Memory B cell (primary cell): ENCODE measurements at places on chromosomes 5 and 9.

DNA sequence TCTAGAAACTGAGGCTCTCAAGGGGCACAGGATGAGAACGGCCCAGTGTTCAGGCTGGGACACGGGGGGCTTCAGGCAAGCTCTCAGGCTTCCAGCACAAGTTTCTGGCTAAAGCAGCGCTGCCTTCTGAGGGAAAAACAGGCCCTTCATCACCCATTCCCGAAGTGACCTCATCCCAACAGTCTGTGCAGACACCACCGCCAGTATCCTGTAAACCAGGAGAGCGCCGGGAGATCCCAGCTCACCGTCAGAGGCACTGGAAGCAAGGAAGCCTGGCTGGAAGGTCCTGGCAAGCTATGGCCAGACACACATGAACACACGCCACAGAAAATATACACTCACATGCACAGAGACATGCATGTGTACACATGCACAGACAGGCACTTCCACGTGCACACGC is 8.8 kb downstream of the SLC12A7 start:
- DNase-seq = no peak

DNA sequence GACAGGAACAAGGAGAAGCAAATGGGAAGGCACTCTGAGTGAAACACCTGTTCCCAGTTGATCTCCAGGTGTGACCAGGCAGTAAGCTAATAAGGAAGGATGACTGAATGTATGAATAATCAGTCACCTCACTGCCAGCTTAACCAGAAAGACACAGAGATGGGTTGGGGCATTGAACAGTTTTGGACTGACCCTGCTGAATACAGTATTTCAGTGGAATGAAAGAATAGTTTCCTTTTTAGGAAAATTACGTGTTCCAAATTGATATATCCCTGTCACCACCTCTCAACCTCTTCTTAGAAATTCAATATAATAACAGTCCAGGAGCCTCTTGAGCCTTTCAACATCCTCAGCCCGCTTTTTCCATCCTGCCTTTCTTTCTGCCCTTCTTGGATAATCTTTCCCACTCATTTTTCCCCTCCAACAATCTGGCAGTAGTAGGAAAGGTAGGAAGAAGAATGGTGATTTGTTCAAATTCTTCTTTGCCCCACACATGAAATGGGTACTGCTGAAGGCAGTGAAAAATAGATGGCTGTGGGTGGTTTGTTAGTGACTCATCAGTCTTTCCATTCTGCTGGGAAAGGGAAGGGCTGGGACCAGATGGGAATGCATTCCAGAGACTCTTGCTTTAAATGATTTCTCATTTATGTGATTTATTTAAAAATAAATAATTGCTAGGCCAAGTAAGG is 117.9 kb downstream of the ZSWIM6 start:
- no peak for DNase-seq

DNA sequence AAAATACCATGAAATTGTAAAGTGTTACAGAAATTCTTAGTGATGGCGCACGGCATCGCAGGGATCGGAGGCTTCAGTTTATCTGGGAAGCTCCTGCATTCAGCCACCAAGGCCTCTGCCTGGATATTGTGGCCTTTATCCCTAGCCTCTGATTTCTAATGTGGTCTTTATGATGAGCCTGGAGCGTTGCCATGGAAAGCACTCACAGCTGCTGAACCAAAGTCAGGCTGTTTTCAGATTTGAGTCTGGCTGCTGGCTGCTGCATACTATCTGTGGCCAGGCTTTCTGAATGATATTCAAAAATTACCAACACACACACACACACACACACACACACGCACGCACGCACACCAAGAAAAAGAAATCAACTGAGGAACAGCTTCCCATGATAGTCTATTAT is 101.1 kb upstream of the ZNF366 start:
- DNase-seq = no peak

DNA sequence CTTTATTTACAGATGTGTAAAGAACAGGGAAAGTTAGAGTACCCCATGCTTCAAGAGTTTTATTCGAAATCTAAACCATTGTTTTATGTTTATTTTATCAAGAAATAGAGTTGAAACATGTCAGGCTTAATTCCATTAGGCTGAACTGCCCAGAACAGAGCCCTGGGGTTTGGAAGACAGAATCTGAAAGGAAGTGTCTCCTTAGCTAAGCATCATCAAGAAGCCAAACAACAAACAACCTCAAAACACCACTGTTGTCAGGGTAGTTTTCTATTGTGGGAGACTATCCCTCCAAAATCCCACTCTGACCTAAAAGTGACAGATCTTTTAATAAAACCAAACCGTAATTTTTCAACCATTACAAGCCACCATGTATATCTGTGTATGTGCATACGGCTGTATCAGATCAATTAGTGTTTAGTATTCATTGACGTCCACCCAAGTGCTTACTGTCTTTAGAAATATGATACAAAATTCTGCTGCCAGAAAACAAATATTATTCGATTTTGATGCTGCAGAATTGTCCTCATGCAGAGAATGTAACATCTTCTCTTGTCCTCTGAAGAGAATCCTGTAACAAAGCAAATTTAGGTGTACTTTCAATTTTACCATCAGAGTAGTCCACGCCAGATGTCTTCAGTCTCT is 271.9 kb upstream of the TMEM161B start:
- no peak for DNase-seq

- no peak for DNase-seq
These were observed 45.0 kb downstream of the BARX1 start for GRCh38 chr9:93910196-93910595.

DNA sequence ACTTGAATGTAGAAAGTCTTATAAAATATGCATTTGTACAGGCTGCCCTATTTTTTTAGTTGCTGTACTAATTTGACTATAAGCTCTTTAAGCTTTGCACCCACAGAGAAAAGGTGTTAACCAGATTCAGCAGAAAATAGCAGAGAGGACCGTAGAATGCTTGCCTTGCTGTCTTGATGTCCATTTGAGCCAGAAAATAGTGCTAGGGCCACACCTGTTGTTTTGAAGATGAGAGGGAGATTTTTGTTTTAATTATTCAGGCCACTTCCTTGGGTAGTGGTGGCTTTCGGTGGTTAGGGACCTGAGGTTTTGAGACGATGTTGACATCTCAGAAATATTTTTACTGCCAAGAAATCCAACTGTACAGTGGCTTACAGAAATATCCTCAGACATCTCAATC is 196.0 kb downstream of the SPATA31D1 start:
- DNase-seq = no peak

DNA sequence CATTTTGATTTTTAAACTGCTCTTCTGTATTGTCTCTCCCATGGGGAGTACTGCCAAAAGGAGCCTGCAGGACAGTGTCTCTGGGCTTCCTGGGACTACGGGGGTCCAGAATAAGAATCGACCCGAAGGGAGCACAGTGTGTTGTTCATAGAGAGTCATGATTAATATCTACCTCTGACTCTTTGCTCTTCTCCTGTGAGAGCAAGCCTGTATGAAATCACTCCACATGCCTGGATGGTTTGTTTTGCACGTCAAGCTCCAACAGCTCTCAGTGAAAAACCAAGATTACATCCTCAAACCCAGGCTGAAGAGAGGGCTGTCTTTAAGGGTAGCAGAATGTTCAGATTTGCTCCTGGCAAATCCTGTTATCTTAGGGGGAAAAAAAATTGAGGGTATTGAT is 1860.0 kb upstream of the WWC1 start:
- no peak for DNase-seq

- DNase-seq = peak; percentile 47
These were observed 16.1 kb upstream of the CRB2 start for GRCh38 chr9:123339666-123340510.

GRCh38 chr9:69981686-69982445 is 61.8 kb upstream of the MAMDC2 start:
- DNase-seq = no peak

DNA sequence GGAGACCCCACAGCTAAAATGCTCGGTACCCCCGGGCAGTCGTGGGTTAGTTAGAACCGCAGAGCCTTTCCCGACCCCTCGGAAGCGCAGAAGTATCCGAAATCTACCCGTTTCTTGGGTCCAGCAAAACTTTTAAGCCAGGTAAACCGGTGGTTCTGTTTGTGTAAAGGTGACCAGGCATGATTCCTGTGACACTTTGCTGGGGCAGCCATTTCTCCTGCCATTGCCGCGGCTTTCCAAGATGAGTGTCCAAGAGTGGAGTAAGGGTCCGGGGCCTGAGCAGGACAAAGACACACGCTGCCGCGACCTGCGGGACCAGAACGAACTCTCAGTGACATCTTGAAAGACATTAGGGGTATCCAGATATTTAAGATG is 655 bp downstream of the MARVELD2 start:
- DNase-seq = no peak

DNA sequence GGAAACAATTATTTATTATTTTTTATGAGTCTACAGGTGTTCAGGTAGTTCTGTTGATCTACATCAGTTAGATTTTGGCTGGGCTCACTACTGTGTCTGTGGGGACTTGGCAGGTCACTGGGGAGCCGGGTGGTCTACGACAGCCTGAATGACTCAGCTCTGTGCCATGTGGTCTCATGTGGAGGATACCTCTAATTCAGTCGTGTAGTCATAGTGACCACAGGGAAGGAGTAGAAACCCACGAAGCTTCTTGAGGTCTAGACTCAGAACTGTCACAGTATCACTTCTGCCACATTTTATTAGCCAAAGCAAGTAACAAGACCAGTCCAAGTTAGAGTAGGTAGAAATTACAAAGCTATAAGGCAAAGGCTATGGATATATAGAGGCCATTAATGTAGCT is 64.7 kb upstream of the GRAMD2B start:
- no peak for DNase-seq

DNA sequence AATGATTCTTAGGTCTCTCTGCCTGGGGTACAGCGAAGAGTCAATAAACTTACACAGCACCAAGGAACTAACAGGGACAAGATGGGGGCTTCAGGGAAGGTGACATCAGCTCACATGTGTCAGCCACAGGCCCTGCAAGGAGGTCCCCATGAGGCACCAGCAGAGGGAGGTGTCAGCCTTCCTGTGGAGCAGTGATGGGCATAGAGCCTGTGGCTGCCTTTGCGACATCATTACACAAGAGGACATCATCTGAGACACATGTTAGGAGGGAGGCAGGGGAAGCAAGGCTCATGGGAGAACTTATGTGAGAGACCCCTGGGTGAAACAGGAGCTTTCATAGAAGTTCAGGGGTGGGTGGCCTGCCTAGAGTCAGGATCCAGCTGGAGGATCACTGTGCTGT is 389.6 kb downstream of the SEMA5A start:
- DNase-seq = no peak

- no peak for DNase-seq
These were observed 15.8 kb downstream of the MARCHF3 start for GRCh38 chr5:127014573-127014972.
